ENCODE measurements at places on chromosomes 6 and 20.

DNA sequence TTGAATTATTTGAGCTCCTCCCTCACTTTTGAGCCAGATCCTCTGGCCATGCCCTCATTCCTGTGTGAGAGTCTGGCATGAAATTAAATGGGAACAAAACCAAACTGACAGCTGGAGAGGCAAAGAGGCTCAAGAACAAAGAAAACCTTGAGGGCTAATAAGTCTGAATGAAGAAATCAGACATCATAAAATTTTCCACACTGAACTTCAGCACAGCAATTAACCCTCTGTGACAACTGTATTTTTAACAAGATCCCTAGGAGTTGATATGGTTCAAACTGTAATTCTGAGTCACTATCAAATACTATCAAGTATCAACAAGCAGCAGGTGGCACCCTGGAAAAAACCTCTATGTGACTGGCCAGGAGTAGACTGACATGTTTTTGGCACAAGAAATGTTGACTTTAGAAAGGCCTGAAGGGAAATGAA lies 109.4 kb upstream of the EMILIN3 start:
- no peak for DNase-seq

- DNase-seq: no peak
Observed at GRCh38 chr20:46333161-46333991, 25.1 kb upstream of the CDH22 start.

GRCh38 chr6:2695454-2696095 lies 55.1 kb downstream of the MYLK4 start:
- no peak for DNase-seq

DNA sequence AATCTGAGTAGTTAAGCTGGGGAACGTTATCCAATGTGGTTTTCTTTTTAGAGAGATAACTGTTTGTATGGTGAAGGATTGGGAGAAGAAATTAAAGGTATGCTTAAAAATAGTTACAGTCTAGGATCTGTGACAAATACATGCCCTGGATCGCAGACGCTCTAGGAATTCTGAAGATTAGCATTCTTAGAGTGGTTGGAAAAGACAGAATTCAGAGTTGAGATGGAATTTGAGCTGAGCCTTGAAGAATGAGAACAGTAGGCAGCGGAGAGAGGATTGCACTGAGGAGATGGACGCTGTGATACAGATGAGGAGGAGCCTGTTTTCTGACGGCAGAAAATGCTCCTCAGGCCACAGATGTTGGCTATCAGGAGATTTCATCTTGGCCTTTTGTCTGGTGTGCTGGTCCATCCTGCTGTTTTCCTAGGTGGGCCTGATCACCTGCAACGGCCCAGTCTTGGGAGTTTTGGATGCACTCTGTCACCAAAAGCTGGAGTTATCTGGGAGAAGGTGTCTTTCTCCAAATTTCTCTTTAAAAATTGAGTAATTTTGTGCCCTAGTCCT lies 48.3 kb upstream of the KIF25 start:
- no peak for DNase-seq

DNA sequence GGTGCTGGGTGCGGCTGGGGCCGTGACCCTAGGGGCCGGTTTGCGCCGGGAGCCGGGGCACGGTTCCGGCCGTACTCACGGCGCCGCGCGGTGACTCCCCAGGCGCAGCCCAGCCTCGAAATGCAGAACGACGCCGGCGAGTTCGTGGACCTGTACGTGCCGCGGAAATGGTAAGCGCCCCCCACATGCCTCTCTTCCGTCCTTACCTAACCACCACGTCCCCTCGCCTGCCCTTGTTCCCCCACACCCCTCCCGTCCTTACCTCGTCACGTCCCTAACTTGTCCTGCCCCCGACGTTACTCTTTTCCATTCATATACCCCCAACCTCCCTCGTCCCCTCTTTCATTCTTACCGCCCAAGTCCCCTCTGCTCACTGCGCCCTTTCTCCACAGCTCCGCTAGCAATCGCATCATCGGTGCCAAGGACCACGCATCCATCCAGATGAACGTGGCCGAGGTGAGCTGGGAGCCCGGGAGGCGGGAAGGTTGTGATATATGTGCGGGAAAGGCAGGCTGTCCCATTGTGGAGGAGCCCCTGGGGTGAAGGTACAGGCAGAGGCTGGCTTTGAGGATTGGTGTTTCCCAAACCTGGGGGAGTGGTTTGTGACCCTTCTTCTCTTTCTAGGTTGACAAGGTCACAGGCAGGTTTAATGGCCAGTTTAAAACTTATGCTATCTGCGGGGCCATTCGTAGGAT lies 463 bp downstream of the RPS21 start:
- DNase-seq: no peak

DNA sequence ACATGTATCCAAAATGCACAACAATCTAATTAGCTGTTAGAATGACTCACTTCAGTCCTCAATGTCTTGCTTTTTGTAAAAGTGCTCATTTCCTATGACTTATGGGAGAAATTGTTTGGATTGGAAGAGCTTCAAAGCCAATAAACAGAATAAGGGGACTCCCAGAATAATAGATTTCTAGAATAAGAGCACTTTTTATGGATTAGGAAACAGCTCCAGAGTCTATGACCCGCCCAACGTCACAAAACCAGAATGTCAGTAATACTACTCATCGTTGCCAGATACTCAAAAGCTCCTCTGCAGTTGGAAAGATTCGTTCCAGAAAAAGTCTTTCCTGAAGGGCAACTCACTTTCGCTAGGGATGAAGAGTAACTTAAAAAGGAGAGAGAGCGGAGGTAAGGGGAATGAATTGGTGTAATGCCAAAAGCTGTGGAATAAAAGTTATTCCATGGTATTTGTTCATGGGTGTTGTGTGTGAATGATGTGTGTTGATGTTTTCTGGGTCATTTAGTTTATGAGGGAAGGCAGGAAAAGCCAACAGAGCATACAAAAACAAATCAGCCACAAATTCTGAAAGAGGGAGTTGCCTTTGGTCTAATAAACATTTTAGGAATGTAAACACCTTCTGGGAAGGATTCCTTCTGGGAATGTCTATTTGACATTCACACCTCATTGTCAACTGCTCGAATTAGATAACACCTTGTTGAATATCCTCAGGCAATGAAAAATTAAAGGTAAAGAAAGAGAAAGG lies 64.6 kb downstream of the SYNE1 start:
- no peak for DNase-seq

GRCh38 chr6:85591207-85591606 lies 2.5 kb downstream of the SNX14 start:
- no peak for DNase-seq
